ENCODE measurements at places on chromosomes 4 and X.

GRCh38 chr4:184361443-184361842, 112.9 kb downstream of the IRF2 start:
- peak; percentile 78 for DNase-seq

GRCh38 chrX:13923845-13924244, 105.8 kb downstream of the GEMIN8 start:
- no peak for DNase-seq

- peak; percentile 9 for DNase-seq
These were observed 7.9 kb upstream of the GNRHR start for GRCh38 chr4:67762086-67762485.

GRCh38 chr4:115275615-115276014, 162.2 kb upstream of the NDST4 start:
- DNase-seq, result no peak

DNA sequence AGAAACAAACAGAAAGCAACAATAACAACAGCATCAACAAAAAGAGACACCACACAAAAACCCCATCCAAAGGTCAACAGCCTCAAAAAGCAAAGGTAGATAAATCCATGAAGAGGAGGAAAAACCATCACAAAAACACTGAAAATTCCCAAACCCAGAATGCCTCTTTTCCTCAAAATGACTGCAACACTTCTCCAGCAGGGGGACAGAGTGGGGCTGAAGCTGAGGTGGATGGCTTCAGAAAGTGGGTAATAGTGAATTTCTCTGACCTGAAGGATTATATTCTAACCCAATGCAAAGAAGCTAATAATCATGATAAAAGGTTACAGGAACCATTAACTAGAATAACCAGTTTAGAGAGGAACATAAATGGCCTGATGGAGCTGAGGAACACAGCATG, 888.2 kb downstream of the RAB28 start:
- DNase-seq, result no peak

GRCh38 chrX:97322401-97322800, 438.7 kb downstream of the RPA4 start:
- peak; percentile 7 for DNase-seq
